ENCODE measurements at places on chromosomes 3 and 15.

DNA sequence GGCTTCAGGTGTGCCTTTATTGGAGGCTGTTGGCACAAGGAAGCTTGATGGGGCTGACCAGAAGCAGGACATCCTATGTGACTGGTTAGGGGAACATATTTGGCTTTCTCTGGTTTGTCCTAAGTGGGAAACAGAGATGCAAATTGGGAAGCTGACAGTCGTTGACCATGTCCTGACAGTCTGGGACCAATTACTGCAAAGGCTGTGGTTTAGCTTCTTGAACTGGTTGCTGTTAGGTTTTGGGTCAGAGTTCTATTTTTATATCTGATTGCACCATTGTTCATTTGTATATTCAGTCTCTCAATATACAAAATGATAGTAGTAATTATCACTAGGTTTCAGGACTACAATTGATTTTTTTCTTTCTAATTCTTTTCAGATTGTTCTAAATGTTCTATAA, 36.8 kb downstream of the SNTN start:
- DNase-seq = no peak

DNA sequence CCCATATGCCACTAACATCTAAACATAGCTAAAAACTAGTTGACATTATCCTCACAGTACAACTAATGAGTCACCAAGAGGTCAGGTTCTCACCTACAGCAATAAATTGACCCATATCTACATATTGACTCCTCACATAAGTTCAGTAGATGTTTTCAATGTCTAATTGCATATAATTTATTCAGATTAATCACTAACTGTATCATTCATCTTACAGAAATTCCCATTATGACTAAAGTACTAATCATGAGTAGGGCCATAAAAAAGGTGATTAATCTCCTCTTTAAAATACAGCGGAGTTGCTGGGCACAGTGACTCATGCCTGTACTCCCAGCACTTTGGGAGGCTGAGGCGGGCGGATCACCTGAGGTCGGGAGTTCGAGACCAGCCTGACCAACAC, 82.4 kb upstream of the ST3GAL6 start:
- DNase-seq = no peak

- DNase-seq = no peak
These were observed 221.8 kb downstream of the THRB start for GRCh38 chr3:24272875-24273274.

DNA sequence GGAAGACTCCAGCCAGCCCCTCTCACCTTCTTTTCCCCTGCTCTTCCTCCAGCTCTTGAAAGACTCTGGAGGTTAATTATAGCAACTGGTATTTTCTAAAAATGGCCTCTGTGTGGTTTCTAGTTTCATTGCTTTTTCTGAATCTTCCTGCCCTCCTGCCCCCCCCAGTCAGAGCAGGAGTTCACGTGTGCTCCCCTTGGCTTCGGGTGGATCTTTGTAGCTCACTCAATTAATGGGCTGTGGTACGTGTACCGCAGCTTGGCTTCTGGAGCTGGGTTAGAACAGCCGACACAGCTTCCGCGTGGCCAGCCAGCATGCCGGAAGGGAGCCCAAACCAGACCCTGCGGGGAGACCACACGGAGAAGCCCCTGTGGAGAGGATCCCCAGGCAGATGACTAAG, 31.5 kb downstream of the TM2D3 start:
- DNase-seq = no peak

DNA sequence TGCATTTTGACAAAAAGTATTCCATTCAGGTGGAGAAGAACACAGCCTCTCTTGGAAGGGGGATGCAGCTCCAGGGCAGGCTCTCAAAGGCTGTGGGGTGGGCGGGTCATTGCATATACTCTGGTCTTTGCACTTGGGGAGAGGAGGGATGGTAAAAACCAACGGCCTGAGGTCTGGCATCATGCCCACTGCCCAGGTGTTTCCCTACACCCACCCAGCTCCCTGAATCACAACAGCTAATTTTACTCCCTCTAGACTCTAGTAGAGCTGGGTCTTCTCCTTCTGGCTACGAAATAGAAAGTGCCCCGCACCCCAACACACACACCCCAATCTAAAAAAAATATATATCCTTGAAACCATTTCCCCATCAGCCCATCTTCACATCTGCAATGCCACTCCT, 1.0 kb downstream of the MYLK start:
- DNase-seq = no peak

DNA sequence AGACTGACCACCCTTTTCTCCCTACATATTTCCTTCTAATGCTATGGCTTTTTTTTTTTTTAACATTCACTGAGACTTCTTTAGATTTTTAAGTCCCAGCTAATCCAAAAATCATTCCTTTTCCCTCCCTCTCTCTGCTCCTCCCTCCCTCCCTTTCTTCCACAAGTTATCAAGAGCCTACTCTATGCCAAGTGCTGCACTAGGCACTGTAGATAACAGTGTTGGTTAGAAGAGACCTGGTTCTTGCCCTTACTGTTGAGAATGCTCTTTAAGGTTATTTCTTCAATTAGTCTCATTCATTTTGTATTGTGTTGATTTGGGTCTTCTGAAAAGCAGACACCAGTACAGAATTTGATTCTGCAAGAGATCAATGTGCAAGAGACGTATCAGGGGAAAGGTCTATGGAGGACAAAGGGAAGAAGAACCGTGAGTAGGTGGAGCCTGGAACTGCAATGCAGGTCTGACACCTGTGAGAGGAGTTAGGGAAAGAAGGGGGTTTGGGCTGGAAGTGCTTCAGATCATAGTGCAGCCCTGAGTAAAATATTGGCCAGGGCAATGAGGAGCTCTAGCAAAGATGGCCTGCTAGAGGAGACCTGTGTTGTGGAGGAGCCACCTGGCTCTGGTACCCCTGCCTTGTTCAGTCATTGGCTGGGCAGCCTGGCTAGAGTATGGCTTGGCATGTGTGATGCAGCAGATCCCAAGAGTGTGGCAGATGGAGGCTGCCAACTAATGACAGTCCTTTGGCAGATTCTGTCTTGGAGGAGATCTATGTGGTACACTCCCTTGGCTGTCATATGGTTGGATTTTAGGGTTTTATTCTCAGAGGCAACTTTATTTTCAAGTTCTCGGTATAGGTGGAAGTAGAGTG, 9.7 kb upstream of the PCOLCE2 start:
- no peak for DNase-seq

DNA sequence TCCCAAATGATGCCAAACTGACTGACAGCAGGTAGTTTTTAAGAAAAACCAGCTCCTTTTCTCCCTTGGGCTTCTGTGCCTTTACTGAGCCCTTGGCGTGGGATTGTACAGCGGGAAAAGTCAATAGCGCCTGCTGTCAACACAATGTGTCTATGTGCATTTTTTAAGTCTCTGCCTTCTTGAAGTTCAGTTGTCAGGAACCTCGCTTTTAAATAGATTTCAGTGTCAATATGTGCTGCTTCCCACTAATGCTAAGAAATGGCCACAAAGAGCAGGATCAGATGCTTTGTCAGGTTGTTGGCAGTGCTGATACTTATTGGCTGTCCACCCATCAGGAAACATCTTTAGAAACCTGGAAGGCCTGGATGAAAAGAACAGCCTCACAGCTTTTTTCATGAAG, 424.4 kb downstream of the C3orf38 start:
- DNase-seq = no peak

DNA sequence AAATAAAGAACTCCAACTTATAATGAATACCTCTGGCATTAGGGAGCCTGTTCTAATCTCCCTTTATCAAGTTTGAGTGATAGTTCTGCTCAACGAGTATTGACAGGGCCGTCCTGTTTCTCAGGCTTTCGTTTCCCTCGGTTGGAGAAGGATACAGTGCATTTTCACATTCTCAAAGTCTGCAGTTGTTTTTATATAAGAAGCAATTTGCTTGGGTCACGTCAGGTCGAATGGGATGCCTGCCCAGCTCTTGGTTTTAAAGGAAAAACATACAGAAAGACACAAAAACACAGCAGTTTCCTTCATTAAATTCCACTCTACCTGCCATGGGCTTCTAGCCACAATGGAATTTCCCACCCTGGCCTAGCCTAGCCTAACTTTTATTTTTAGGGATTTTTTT, 366.3 kb downstream of the TIGIT start:
- no peak for DNase-seq

GRCh38 chr3:42226470-42227425, 39.2 kb downstream of the CCK start:
- DNase-seq = no peak

DNA sequence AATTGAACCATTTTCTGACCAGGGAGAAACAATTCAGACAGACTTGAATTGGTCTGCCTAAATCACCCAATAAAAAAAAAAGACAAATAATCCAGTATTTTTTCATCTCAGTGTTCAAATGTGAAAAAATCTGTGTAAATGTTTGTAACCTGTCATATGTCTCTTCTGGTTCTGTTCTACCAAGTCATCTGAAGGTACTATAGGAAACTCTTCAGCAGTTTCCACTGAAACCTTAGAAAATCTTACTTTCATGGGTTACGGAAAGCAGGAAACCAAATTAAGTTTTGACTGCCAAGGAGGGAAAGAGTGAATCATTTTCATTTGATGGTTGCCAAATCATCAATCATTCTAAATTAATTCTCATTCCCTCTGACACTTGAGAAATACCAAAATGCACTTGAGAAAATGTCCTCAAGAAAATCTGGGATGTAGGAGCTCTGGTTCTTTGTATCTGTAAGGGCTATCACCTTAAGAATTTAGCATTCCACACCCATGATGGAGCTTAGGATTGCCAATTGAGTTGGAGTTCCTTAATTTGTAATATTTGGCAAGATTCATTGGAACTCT, 278.2 kb upstream of the KCNH8 start:
- DNase-seq = no peak

- DNase-seq = no peak
These were observed 122.1 kb downstream of the MCTP2 start for GRCh38 chr15:94353488-94353820.

- no peak for DNase-seq
These were observed 48.8 kb upstream of the PLXNA1 start for GRCh38 chr3:126934031-126934531.

GRCh38 chr3:14861446-14862302, 42.9 kb downstream of the FGD5 start:
- DNase-seq = no peak

DNA sequence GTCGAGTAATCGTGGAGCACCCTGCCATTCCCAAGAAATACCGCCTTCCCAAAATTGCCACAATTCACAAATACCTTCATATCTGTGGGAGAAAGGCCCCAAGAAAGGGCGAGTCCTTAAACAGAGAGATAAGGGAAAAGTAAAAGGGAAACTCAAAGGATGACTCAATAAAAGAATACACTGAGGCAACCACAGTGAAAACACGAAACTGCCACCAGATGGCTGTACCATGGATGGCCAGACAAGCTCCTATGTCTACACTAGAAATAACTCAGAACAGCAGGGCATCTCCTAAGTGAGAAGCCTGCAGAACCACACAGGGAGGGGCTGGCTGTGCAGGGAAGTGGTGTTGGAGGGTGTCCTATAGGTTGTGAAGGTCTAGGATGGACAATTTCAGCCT, 25.0 kb downstream of the SRGAP3 start:
- no peak for DNase-seq

- no peak for DNase-seq
These were observed 8.8 kb downstream of the TBC1D23 start for GRCh38 chr3:100269410-100270214.

- DNase-seq = no peak
These were observed 270.2 kb downstream of the ROBO1 start for GRCh38 chr3:79497447-79498111.

- no peak for DNase-seq
These were observed 10.5 kb downstream of the CTXND1 start for GRCh38 chr15:80241508-80241907.

DNA sequence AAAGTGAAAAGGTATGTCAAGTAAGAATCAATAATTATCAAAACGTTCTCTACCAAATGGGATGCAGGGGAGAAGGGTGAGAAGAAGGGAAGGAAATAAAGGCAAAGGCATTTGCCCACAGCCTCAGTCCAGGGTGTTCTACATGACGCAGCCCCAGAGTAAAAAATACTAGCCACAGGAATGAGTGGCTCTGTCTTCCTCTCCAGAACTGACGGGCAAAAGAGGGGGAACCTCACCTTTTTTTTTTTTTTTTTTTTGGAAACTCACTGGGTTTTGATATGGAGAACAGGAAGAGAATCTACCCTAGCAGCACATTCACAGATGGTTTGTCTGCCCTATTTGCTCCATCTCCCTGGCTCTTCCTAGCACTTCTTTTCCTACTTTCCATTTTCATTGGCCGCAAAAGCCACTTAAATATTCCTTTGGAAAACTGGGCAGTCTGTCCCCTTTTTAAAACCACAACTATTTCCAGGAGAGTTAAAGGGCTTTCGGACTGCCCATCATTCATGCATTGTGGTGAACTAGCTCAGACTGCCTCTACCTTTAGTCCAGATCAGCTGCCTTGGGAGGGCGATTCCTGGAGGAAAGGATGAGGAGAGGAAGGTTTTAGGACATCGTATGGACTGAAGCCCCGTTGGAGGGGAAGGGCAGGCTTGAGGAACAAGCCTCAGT, 28.2 kb downstream of the B3GNT5 start:
- no peak for DNase-seq

DNA sequence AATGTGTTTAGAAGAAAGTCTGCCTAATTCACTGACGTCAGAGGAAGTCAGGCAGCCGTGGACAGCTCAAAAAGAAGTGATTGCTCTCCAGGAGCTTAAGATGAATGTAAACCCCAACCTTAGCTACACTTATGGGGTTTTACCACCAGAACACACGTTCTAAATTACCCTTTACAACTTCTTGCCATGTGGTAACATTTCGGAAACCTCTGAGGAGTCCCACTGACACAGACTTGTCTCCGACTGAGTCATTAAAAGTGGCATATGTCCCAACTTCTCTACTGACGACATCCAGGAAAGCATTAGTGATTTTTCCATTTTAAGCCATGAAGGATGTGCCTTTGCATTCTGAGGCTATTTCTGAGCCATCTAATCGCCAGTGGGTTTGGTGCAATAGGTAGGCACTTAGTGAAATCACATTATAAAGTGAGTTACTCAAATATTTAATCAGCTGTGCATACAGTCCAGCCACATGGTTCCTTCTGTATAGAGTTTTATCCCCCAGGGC, 32.4 kb downstream of the C2CD4A start:
- no peak for DNase-seq

DNA sequence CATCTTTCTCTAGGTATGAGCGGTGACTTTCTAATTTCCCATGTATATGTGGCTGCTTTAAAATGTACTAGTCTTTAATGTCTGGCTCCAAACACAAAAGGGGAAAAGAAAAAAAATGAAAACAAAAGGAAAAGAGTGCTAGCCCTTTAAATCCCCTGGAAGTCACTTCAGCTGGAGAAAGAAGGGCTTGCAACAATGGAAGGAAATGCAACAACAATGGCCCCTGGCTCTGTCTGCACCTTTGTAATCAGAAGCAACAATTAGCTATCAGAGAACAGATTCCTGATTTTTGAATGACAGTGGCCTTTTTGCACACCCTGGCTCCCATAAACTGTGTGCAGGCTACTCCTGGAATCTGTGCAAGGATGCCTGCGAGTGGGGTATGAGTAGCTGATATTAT, 591.2 kb downstream of the FHIT start:
- DNase-seq = no peak

DNA sequence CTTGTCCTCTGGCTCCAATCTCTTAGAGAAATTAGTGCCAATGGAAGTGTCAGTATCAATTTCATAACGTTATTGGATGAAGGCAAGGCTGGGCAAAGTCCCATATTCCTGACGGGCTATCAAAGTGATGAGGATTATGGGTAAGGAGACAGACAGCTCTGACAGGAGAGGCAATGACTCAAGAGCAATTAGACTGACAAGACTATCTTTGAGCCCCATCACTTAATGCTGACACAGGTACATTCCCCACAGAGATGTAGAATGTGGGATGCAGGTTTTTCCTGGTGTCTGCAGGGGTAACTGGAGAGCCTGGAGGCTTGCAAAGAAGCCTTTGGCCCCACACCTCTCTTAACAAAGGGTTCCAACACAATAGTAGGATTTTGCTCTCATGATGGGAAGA, 208.3 kb downstream of the NTRK3 start:
- DNase-seq = no peak

Measured in stimulated activated CD8-positive, alpha-beta memory T cell treated with anti-CD3 and anti-CD28 coated beads, Interleukin-12 subunit alpha, Interleukin-12 subunit beta, amount 100 ng/mL, for 4 hours (primary cell).